Inflammatory macrophage treated with lipopolysaccharide for 4 hours (primary cell): ENCODE measurements at places on chromosomes 11 and 22.

DNA sequence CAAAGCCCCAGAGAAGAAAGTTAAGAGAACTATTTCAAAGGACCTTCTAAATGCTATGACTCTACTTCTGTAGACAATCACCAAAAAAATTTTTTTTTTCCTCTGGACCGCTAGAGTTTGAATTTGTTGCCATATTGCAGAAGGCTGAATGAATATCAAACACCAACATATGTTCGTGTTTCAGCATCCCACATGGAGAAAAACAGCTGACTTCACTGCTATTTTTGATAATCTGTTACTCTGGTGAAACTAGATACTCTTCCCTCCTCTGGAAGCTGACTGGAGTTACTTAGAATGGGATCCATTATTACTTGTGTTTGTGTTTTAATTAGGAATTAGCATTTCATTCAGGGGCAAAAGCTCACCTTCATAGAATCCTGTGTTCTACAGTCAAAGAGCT is 447.0 kb downstream of the AASDHPPT start:
- DNase-seq, result no peak

DNA sequence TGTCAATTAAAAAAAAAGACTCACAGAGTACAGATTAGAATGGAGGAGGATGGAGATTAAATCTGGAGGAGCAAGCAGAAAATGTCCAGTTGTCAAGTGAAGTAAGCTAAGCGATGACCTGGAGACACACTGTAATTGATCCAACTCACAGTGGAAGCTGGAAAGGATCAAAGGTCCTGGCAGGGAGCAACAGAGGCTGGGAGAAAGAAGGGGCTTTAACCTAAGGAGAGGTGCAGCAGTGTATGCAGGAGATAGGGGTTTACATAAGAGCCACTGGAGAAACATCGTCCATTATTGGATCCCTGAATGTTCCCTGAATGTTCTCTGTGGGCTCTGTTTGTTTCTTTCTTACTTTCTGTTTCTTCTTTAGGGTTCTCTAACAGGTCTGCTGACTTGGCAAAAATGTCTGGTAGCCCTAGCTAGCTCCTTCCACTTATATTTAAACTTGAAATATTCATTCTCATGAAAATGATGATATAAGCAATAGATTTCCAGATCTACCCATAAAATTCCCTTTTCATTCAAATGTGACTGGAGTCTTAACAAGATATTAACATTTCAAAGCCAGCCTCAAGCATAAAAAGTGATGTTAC is 30.1 kb upstream of the CAT start:
- DNase-seq, result no peak

DNA sequence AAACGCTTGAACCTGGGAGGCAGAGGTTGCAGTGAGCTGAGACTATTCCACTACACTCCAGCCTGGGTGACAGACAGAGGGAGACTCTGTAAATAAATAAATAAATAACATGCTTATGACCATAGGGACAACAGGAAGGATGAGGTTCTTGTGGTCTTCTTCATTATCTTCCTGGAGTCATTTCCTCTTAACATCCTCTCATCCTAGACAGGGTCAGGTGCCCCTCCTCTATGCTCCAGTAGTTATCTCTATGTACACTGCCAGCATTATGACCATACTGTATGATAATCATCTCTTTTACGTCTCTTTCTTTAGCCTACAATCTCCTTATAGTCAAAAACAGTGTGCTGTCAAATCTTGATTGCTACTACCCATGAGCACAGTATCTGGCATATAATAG is 17.7 kb downstream of the RAB30 start:
- DNase-seq, result no peak

GRCh38 chr22:45103756-45104155 is 60.0 kb upstream of the NUP50 start:
- DNase-seq, result no peak

DNA sequence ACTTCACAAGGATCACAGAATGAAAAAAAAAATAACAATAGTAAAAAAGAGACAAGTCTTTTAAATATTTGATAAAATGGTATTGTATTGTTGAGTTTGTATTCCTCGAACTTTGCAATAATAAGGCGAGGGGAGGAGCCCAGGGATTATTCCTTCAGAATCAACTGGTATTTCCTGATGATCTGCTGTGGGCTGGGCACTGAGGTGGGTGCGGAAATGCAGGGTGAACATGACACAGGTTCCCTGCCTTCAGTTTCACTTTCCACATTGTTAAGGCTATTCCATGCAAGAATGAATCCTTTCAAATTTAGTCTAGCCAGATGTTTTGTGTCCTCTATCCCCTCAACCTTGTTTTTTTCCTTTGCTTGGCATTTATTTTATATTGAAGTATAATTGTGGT is 2.1 kb upstream of the EIF3M start:
- DNase-seq, result no peak

- no peak for DNase-seq
These were observed 42.9 kb downstream of the TPBGL start for GRCh38 chr11:75283391-75283931.

DNA sequence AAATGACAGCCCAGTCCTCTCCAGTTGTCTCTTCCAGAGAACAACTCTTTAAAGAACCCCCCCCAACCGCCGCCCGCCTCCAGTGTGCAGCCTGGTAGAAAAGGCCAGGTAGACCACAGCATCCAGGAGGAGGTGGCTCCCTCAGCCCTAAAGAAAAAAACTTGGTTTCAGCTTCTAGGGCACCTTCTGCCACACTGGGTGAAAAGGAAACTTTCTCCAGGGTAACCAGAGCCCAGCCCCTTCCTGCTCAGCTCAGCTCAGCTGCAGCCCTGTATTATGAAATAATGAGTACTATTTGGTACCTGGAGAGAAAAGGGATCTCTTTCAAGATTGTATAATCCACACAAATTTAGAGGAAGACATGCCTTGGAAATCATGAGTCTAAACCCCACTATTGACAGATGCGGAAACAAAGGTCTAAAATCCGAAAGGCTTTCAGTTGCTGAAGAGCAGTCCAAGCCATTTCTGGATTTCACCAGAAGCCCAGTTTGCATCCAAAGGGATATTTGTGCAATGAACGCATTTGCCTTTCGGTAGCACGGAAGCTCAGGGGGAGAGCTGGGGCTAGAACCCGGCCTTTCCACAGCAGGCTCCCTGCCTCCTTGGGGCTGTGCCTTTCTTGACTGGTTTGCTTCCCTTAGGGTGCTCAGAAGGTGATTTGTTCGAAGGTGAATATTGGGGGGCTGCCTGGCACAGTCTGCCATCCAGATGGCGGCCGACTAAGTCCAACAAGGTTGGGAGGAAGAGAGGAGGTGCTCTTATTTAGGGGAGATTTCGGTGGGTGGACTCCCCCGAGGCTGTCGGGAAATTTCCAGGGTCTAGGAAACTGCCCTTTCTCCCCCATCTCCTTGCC is 3.3 kb downstream of the FXYD6 start:
- DNase-seq, result no peak

- DNase-seq, result no peak
These were observed 148.3 kb downstream of the PKNOX2 start for GRCh38 chr11:125312812-125313211.

DNA sequence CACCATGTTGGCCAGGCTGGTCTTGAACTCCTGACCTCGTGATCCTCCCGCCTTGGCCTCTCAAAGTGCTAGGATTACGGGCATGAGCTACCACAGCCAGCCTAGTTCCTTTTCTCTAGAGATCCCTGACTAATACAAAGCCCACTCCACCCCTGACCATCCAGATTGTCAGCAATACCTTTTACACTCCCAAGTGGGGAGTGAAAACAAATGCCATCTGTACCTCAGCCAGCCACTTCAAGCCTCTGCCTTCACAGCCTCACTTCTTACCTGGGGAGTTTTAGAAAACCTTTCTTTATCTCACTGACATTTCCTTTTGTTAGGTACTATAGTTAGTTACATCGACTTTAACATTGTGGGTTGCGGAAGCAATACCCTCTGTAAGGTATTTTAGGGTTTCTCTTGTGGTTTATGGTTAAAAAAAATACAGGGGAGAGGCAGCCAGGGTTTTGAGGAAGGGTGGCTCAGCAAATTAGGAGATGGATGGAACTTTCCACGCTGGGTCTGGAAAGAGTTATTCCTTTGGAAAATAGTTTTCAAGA is 8.9 kb downstream of the TOM1 start:
- peak; percentile 26 for DNase-seq

GRCh38 chr11:35160902-35161597 is 22.1 kb downstream of the CD44 start:
- no peak for DNase-seq

- no peak for DNase-seq
These were observed 13.1 kb downstream of the USP2 start for GRCh38 chr11:119368121-119369034.

DNA sequence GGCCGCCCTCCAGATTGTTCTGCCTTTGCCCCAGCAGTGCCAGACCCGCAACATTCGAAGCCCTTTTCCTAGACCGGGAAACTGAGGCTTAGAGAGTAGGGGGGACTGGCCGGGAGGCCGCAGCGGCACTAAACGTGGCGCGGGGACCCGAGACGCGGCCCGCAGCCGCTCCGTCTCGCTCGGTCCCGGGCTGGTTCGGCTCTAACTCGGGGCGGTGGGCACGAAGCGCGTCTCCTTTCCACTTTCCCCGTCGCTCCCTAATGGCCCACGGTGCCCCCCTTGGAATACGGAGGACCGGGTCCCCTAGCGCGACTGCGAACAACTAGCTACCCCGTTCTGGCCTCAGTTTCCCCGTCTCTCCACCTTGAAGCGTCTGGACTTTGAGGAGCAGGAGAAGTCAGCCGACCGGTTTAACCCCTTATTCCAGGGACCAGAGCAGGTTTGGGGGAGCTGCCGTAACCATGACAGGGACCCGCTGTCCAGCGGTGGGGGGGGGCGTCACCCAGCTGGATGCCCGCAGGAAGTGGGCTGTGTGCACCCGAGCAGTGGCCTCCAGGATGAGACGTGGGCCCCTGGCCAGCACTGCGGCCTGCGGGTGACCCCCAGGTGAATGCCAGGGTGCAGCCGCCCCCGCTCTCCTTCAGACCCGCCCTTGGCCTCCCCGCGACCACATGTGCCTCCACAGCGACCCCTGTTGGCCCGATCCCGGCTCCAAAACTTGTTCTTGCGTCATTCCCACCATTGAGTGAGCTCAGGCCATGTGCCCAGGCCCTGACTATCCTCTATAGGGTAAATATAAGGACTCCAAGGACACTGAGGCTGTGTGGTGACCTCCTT is 1.1 kb downstream of the CDC42EP1 start:
- peak; percentile 79 for DNase-seq

DNA sequence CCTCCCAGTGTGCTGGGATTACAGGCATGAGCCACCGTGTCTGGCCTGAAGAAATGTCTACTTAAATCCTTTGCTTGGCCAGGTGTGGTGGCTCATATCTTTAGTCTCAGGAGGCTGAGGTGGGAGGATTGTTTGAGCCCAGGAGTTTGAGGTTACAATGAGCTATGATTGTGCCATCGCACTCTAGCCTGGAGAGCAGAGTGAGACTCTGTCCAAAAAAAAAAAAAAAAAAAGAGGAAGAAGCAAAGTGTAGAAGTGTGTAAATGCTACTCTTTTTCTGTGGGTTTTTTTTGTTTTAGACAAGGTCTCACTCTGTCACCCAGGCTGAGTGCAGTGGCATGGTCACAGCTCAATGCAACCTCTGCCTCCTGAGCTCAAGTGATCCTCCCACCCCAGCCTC is 6.4 kb upstream of the ATG16L2 start:
- peak; percentile 85 for DNase-seq

- peak; percentile 48 for DNase-seq
These were observed 67.3 kb downstream of the HIPK3 start for GRCh38 chr11:33324302-33324985.

DNA sequence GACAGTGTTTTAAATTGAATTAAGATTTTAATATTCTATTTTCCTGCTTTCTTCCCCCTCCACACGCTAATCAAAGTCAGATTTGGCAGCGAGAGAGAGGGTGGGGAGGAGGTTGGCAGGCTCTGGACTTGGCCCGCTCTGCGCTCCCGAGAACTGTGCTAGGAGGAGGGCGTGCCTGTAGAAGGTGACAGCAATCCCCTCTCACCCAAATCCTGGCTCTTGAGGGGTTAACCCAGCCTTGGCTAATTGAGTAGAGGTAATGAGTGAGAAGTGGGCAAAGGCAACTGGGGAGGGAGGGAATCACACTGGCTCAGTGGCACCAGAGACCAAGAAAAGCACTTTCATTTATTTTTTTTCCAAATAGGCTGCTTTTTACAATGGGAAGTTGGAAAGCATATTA is 42.2 kb downstream of the BUD13 start:
- DNase-seq, result no peak

GRCh38 chr11:113167599-113167998 is 146.8 kb upstream of the TTC12 start:
- DNase-seq, result no peak

- DNase-seq, result peak; percentile 68
These were observed 1.1 kb upstream of the VSIG2 start for GRCh38 chr11:124753205-124753604.

DNA sequence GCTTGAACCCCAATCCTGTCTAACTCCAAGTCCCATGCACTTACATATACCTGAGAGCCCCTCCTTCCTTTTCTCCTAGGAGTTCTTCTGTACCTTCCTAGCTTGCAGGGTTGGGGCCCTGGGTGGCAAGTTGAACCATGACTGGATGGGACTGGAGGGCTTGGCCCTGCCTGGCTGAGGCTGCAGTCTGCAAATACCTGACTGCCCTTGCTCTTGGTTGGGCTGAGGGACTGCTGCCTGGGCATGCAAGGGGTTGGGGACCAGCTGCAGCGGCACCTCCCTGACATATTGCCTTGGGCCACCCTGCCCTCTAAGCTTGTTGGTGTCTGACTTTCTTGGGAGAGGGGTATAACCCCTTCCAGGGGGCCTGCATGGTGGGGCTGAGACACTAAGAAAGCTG is 9.8 kb upstream of the SLC39A13 start:
- no peak for DNase-seq

DNA sequence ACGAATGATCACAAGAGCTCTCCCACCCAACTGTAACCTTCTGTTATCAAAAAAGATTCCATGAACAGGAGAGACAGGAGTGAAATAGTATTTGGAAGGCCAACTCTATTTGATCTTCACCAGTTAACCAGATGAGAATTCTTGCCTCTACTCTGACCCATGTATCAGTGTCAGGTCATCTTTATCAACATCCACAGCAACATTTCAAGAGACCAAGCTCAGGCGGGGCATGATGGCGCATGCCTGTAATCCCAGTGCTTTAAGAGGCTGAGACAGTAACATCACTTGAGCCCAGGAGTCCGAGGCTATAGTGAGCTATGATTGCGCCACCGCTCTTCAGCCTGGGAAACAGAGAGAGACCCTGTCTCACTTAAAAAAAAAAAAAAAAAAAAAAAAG is 62.3 kb downstream of the GAB2 start:
- DNase-seq, result no peak
